ENCODE measurements at places on chromosomes 2 and 18.

GRCh38 chr18:7894592-7894991 is 327.5 kb downstream of the PTPRM start:
- no peak for DNase-seq

DNA sequence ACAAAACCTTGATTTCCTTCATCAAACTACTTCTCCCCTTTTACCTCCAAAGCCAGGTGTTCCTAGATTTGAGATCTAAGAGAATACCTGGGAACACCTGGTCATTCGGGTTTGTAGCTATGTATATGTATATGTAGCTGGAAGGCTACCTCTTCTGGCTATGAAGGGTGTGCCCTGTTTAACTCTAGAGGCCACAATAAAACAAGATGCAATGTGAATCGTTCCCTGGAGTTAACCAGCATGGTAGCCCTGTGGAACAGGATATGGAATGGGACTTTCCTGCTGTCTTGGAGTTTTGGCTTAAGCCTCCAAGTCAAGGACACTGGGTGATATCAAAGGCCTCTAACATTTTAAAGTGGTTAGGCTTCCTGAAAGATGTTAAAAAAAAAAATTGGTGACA is 17.7 kb upstream of the NFU1 start:
- DNase-seq, result no peak

DNA sequence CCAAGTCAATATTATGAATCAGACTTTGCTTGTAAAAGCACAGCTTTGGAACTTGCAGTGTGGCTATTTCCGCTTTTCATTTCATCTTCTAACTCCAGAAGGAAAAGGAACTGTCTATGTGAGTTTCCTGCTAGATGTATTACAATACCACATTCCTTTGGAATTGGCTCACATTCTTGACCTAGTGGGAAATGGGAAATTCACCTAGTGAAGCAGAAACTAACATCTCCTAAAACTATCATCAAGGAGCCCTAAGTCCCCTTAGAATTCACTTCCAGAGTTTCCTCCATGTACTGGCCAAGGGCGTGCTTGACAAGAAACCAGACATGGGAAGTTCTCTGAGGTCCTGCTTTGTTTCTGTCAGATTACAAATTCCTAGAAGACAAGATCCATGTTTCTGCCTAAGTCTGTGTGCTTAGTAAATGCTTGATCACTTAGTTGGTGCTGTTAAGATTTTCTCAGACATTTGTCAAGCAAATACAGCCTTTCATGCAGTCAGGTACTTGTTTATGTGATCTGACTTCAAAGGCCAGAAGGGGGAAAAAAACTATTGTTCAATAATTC is 275.7 kb upstream of the FN1 start:
- no peak for DNase-seq

DNA sequence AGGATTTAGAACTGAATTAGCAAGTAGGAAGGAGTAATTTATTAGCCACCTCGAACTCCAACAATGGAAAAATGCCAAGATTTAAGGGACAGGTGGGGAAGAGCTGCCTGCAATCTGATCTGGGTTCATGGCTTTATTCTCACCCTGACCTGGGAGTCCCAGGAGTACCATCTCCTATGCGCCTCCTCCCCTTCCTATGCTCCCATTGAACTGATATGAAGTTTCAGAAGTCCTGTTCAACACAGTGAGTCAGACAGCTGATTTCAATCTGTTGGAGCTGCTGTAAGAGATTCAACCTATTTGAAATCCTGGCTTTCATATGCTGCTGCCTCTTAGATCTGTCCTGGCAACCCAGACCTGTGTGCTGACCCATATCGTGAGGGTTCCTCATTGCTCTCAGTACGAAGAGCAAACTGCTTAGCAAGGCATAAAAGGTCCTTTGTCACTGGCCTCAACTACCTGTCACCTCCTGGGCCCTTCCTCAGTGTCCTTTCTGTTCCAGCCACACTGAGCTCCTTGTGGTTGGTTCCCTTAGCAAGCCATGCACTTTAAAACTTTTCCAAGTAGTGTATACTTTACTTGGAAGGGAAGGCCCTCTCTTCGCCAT is 15.9 kb upstream of the CD28 start:
- no peak for DNase-seq

DNA sequence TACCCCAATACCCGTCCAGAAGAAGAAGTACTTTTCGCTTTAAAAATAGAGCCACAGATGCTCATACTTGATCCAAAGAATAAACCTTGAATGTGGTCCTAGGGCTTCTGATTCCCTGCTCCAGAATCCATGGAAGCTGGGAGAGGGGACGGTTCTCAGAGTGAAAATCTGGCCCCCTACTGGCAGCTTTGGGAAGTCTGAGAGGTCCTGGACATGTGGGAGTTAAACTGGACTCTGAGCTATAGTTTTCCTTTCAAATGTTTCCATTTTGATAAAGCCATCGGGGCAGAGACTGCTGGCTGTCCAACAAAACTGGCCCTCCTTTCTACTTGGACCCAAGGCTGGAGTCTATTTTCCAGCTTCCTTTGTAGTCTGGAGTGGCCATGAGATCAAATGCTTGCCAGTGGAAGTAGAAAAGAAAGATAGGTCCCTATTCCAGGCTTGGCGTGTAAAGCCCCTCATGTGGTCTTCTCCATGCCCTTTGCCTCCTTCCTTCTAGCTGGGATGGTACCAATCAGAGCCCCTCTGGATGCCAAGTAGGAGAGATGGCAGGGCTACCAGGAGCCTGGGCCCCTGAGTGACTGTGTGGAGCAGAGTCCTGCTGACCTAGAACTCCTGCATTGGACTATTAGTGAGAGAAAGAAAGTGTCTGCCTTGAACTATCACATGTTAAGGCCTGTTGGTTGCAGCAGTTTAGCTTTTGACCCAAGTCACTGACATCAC is 37.7 kb upstream of the TBC1D8 start:
- no peak for DNase-seq

- no peak for DNase-seq
Observed at GRCh38 chr2:202018950-202019349, 14.7 kb upstream of the FZD7 start.

DNA sequence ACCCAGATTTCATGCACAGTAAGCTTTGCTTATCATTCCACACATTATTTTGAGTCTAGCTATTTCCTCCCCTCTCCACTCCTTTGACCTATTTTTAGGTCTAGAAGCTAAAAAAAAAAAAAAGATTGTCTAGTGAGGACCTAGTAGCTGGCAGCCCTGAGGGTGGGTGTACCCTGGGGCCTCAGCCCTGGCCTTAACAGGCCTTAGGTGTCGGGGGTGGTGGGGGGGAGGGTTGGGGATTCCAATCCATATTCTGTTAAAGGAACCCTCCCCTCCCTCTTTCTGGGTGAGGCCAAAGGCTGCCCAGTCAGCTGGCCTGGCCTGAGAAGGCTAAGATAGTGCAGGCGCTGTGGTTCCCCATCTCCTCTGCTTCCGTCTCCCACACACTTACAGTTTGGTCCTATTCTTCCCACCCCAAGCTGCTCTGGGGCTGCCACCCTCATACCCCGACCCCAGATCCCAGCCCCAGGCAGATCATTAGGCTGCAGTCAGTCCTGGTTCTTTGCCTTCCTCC is 65.5 kb upstream of the HK2 start:
- DNase-seq, result no peak

GRCh38 chr2:177295484-177295883 is 31.0 kb upstream of the NFE2L2 start:
- no peak for DNase-seq

DNA sequence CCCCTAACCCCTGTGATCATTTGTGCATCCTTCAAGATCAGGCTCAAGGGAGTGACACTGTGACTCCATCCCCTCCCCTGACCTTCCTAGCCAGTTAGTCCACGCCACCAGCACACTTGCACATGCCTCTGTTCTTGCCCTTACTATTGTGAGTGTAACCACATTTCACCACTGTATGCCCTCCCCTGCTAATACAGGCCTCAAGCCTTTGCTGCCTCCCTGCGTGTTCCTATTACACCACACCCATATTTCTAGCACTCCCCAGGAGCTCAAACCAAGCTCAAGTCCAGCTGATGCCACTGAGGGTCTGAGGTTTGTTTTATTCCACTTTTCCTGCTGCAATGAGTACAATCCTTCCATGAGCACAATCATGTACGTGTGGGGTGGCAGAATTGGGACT is 288.9 kb upstream of the FBXO11 start:
- no peak for DNase-seq

DNA sequence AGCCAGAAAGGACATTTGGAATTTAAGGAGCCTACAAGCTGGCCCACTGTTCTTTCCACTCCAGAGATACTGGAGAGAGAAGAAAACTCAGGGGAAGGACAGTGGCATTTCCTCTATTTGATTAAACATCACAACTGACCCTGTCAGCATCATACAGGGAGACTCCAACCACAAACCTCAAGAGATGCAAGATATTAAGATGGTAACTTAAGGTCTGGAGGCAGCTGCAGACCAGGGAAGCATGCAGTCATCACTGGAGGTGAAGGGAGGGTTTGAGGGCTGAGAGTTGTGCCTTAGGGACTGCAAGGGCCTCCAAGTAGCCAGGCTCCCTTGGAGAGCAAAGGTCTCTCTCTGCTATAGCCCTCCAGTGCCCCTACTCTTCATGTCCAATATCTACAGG is 67.4 kb downstream of the RNF152 start:
- no peak for DNase-seq

DNA sequence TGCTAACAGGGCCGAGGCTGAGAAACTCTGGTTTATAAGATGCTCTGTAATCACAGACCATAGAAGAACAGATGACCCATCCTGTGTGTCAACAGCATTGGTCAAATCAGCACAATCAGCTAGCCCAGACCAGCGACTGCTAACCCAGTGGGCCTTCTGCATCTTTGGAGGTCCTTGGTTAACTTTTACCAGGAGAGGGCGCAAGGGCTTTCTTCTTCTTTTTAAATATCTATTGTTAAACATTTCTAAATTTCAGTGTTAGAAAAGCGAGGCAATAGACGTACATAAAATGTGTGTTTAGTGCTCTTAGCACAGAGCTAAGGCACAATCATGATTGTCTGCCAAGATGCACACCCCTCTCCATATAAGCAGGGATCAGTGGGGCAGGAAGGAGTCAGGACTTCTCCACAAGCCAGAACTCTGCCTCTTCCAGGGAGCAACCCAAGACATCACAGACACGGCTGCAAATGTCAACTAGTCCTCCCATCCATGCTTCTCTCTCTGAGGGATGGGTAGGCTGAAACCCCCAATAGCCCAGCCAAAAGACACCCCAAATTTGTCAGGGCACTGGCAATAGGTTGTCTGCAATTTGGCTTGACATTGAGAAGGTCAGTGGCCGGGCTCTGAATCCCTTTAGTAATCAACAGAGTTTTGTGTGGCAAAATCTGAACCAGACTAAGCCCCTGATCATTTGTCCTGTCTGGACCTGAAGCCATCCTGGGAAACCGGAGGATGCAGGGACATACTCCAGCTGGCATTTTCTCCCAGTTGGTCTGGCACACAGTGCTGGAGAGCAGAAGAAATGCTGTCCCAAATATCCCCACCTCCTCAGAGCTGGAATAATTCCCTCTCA is 188.2 kb downstream of the BCL2 start:
- peak; percentile 37 for DNase-seq

GRCh38 chr2:226678422-226678821 is 121.2 kb downstream of the IRS1 start:
- DNase-seq, result no peak

GRCh38 chr18:37156330-37156942 is 327.5 kb downstream of the KIAA1328 start:
- no peak for DNase-seq

DNA sequence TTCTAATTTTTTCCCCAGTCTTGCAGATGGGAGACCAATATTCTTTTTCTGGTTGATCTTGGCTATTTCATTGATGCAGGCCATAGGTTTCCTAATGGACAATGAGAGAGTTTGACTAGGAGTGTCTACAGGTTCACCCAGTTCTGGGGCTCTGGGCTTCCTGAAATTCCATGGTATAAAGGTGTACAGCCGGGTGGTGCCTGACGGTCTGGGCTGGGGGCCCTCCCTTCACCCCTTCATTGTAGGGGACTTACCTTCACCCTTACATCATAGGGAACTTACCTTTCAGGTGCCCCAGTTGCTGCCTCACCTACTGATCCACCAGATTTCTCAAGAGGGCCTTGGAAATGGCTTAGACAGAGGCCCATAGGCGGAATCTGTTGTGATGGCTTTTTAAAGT is 13.0 kb upstream of the LAPTM4A start:
- no peak for DNase-seq

GRCh38 chr2:27108221-27108620 is 10.7 kb downstream of the CGREF1 start:
- no peak for DNase-seq

GRCh38 chr18:21763846-21764646 is 23.5 kb downstream of the MIB1 start:
- no peak for DNase-seq

- DNase-seq, result no peak
Observed at GRCh38 chr18:56351911-56352500, 286.4 kb downstream of the TXNL1 start.
